H9 (cell line): ENCODE measurements at places on chromosomes 12 and 14.
A peak's percentile ranks its signal among the peaks of the same experiment; 100 is the strongest.

DNA sequence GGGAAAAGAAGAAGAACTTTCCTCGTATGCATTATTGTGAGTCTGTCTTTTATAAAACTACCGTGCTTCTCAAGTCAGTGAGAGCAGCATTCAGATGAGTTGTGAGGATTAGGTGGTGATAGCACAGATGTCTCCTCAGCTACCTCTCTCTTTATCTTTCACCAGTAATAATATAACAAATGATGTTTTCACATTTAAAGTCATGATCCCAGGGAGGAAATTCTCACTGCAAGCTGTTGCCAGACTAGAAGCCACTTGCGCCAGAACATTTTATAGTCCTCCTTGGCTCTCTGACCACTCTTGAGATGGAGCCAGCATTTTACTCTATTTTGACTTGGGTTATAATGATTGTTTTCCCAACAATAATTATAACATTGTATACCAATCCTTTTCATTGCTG is 443.1 kb downstream of the AEBP2 start:
- DNase-seq = no peak

DNA sequence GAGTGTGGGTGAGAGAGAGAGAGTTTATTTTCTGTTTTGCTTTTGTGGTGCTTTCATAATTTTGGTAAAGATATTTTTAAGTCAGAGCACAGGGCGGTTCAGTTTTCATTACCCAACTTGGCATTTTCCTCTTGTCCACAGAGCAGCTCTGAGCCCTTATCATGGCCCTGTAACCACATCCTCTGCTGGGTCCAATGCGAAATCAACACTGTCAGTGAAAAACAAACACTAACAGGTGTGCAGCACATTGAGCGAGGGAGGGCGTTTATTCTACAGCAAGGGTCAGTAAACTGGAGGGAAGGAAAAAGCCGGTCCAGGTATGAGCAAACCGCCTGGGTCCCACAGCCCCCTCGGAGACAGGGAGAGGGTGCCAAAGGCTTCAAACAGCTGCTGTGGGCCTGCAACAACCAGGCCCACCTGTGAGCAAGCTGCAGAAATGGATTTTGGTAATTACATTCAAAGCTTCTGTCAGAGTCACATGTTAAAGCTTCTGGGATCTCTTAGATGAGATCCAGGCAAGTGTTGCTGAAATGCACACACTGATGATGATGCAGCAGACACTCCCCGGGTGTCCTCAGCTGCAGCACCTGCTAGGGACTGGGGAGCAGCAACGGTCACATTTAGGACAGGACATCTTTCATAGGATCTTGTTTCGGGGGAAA is 132.7 kb upstream of the DYRK2 start:
- DNase-seq = no peak

GRCh38 chr12:29505122-29505521 is 7.6 kb upstream of the OVCH1 start:
- DNase-seq = no peak

DNA sequence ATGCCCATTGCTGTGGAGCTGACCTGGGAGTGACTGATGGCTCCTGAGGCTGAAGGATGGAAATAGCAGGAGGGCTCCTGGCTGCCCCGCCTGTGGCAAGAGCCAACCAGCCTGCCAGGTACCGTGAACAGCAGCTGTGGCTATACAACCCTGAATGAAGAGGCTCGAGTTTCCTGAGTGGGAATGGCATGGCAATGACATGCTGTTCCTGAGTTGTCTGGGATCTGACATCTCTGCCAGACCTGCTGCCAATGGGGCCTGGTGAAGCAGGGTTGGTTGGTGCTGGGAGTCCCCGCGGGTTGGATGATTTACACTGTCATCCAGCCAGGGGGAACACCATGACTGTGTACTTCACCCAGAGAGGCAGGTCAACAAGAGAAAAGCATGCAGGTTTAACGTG is 31.8 kb upstream of the LRRC10 start:
- DNase-seq = no peak

- no peak for DNase-seq
Observed at GRCh38 chr12:93587611-93588010, 15.1 kb downstream of the SOCS2 start.

DNA sequence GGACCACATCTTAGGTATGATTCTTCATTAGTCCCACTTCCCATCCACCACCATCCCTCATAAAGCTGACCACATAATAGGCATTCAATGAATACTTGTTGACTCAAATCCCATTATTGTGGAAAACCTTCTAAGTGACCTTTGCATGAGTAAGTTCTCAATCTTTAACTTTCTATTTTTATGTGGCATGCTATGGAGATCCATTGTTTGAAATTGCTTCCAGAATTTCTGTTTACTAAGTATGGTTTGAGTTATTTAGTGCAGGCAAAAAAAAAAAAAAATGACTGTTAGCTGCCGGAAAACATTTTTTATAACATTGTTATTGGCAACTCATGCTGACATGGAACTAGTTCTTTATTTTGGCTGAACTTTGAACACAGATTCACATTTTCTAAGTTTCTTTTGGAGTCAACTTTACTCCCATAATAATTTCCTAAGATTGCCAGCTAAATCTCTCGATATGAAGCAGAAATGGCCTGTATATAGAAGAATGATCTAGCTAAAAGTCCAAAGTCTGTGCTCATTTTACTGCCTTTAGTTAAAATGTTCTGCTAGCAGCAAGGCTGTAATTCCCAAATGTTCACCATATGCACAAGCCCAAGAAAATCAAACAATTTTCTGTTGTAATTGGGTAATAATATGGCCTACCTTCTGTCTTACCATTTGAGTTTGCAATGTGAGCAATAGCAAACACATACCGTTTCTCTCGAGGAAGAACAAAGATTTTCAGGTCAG is 77.9 kb downstream of the PTGER2 start:
- DNase-seq = no peak

- DNase-seq = no peak
Observed at GRCh38 chr12:129394177-129394825, 509.5 kb downstream of the TMEM132D start.

GRCh38 chr12:103301642-103302591 is 193.9 kb downstream of the C12orf42 start:
- DNase-seq = peak; percentile 92

DNA sequence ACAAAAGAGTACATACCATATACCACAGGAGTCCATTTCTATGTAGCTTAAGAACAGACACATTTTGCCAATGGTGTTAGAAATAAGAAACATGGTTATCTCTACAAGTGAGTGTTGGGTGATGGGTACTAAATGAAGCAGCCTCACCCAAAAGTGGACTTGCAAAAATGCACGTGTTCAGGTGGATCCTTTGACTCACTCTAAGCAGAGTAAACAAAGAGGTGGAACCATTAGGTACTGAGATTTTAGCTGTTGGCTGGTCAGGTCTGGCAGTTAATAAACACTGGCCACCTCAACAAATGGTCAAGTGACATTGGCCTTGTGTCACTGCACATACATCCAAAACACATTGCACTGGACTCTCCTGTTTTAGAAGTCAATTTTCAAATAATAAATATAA is 27.6 kb downstream of the EVL start:
- DNase-seq = no peak

GRCh38 chr12:82609234-82609914 is 77.3 kb upstream of the TMTC2 start:
- DNase-seq = no peak

GRCh38 chr12:54416687-54417603 is 2.1 kb downstream of the ITGA5 start:
- no peak for DNase-seq

- peak; percentile 55 for DNase-seq
Observed at GRCh38 chr14:66624336-66624937, 116.5 kb downstream of the GPHN start.

DNA sequence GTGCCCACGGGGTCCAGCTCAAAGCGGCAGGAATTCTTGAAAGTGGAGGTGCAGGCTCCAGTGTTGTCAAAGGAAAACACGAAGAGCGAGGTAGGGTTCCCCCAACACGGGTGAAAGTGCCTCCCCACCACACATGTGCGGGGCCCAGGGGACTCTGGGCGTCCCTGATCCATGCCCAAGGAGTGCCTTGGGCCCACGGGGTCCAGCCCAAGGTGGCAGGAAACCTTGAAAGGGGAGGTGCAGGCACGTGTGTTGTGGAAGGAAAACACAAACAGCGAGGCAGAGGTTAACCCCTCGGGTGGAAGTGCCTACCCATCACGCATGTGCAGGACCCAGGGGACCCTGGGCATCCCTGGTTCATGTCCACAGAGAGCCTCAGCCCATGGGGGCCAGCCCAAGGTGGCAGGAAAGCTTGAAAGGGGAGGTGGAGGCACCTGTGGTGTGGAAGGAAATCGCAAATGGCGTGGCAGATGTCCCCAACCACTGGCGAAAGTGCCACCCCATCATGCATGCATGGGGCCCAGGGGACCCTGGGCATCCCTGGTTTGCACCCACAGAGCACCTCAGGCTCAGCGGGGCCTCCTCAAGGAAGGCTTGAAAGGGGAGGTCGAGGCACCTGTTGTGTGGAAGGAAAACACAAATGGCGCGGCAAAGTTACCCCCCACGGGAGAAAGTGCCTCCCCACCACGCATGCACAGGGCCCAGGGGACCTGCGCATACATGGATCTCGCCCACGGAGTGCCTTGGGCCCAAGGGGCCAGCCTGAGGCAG is 584.6 kb downstream of the ALG10 start:
- DNase-seq = no peak

- DNase-seq = no peak
Observed at GRCh38 chr12:65875640-65876071, 51.4 kb downstream of the HMGA2 start.

GRCh38 chr12:9345171-9345570 is 137.0 kb upstream of the PZP start:
- no peak for DNase-seq

DNA sequence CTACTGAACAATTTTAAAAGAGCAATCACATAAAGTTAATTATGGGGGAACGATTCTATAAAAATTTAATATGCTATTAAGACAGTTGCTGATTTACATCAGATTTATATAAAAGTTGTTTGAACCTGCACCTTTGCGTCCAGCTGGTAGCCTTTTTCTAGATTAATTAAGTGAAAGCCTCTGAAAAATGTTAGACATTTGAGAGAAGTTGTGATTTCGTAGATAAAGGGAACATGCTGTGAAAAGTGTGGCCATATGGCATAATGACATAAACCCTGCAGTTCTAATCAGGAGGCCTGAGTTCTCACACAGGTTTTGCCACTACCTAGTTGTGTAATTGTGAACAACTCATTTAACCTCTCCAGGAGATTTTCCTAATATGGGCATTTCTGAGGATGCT is 187.2 kb downstream of the TMTC2 start:
- DNase-seq = no peak
